Stimulated activated CD8-positive, alpha-beta memory T cell treated with anti-CD3 and anti-CD28 coated beads, Interleukin-7, amount 100 ng/mL, for 1 hour (primary cell): ENCODE measurements at places on chromosomes 5 and 9.

- no peak for DNase-seq
Observed at GRCh38 chr5:7802855-7803254, 48.1 kb downstream of the CFAP90 start.

DNA sequence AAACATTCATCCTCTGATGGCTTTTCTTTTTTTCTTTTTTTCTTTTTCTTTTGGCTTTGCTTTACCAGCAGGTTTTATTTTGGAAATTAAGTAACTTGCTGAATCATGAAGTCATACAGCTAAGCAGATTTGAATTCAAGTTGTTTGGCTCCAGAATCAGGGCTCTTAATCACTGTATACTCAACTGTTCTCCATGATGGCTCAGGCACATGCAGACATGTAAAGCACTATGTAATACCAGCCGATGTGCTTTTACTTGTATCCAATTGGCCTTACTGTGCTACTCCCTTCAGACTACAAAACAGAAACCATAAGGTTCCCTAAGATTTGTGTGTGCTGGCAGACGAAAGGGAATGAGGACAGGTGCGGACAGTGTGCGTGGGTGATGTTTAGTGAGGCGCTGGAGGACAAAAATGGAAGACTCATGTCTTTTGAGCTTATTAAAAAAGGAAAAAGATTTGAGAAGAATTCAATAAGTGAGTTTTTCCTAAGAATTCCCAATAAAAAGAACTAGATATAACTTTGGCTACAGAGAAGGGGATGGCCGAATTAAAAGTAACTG is 44.7 kb upstream of the OTP start:
- DNase-seq = no peak

DNA sequence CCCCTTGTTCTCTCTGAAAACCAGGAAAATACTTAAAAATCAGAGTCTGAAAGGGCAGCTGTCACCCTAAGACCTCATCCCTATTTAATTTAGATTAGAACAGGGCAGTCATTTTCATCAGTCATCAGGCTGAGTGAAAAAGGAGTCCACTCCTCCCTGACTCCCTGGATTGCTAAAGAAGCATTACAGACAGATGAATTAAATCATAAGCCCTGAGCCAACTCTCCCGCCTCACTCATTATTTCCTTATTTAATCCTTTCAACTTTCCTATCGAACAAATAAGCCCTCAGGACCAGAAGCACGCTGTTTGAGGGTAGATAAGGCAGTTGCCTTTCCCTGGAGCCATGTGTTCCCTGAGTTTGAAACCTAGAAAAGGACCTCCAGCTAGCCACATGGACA is 201.9 kb upstream of the ANKRD55 start:
- DNase-seq = no peak

- peak; percentile 16 for DNase-seq
Observed at GRCh38 chr9:129889122-129889940, 54.1 kb downstream of the USP20 start.

DNA sequence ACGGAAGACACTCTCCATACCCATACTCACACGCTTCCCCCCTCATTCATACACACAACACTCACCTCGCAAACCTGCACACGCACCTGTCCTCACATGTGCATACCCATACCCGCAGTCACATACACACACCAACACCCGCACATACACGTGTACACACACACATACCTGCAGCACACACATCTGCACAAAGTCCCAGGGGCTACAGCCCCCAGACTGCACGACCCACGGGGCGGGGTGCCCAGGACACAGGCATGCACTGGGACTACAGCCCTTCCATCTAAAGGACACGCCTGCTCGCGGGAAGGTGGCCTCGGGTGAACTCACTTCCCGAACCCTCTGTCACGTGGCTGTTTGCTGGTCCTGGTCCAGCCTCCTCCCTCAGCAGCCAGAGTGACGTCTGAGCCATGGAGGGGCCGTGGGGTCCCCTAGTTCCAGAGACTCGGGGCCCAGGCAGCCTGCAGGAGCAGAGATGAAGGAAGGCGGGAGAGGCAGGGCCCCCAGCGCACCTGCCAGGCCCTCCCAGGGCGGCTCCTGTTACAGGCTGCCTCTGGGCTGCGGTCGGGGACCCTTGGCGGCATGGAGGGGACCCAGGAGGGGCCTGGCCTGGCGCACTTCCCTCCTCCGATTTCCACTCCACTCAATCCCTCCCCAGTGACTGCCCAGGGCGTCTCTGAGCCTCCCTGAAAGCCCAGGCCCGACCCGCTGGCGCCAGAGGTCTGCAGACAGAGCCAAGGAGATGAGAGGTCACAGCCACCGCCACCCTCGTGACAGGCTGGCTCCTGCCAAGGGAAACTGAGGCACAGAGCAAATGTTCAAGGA is 8.1 kb downstream of the SLC12A7 start:
- no peak for DNase-seq

DNA sequence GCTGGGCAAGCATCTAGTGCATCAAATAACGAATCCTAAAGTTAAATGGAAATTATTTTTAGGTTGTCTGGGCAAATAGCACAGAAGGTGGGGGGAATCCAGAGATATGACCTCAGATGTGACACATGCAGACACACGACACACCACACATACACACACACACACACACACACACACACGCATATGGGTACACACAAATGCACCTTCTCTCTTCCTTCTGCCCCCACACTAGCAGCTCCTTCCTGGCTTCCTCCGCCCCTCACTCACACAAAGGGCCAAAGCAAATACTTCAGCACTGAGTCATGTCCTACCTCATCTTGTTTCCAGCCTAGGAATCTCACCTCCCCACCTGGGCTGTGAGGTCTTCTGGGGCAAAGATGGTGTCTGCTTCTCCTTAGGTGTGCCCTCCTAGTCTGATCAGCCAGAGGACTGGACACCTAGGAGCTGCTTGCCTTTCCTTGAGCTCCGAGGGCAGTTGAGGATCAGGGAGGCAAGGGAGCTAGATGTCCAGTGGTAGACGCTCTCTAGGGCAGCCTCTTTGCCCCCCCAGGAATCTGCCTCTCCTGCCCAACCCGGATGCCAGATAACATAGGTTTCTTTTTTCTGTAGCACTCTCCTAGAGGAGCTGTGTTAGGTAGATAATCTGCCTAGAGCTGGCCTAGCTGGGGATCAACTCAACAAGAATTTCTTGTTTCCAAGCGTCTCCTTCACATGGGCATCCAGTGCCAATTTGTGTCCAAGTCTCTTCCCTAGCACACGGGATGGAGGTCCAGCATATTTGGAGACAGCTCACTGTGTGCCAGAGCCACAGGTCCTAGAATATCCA is 14.3 kb upstream of the JADE2 start:
- DNase-seq = no peak
